ENCODE measurements at places on chromosomes 1 and 21. TPM values are rescaled to one million over a fixed set of nuclear protein-coding genes. Genes with fewer than 3 reads are reported as not detected.

The PTPN22 gene
- 0.17 TPM for total RNA-seq

The PAPPA2 gene
- total RNA-seq, result 0.21 TPM

The PRDM16 gene
- total RNA-seq, result not detected

The SLAMF7 gene
- total RNA-seq, result 4.7 TPM

The LENEP gene
- not detected for total RNA-seq

The PAQR6 gene
- 1.2 TPM for total RNA-seq

Measured in foreskin keratinocyte (primary cell).